ENCODE measurements at places on chromosomes 5 and 9. TPM values are rescaled to one million over a fixed set of nuclear protein-coding genes. Genes with fewer than 3 reads are reported as not detected.

PCDHB11 gene
- not detected for total RNA-seq

DOK3 gene
- 5.2 TPM for total RNA-seq

TMEFF1 gene
- not detected for total RNA-seq

OBP2B gene
- not detected for total RNA-seq

NUTM2F gene
- not detected for total RNA-seq

PCDHAC1 gene
- not detected for total RNA-seq

TRAPPC13 gene
- 22.4 TPM for total RNA-seq

GRPEL2 gene
- total RNA-seq, result 30.6 TPM

MSX2 gene
- total RNA-seq, result not detected

SELENOP gene
- total RNA-seq, result not detected

Measured in activated CD4-positive, alpha-beta T cell treated with anti-CD3 and anti-CD28 coated beads, Interleukin-2, amount 10 ng/mL, durations not matched to agents 24 days and 14 days (primary cell).